ENCODE measurements at places on chromosomes 3 and 15.

- no peak for DNase-seq
Measured at GRCh38 chr3:40470701-40471100, 6.2 kb upstream of the ZNF619 start.

GRCh38 chr15:64883997-64884511 lies 27.6 kb upstream of the ANKDD1A start:
- no peak for DNase-seq

GRCh38 chr15:52727815-52728214 lies 48.6 kb upstream of the ATOSA start:
- DNase-seq, result no peak

GRCh38 chr3:168858327-168858726 lies 762.6 kb upstream of the GOLIM4 start:
- no peak for DNase-seq

GRCh38 chr3:11136116-11136515 lies 18.2 kb upstream of the HRH1 start:
- no peak for DNase-seq

DNA sequence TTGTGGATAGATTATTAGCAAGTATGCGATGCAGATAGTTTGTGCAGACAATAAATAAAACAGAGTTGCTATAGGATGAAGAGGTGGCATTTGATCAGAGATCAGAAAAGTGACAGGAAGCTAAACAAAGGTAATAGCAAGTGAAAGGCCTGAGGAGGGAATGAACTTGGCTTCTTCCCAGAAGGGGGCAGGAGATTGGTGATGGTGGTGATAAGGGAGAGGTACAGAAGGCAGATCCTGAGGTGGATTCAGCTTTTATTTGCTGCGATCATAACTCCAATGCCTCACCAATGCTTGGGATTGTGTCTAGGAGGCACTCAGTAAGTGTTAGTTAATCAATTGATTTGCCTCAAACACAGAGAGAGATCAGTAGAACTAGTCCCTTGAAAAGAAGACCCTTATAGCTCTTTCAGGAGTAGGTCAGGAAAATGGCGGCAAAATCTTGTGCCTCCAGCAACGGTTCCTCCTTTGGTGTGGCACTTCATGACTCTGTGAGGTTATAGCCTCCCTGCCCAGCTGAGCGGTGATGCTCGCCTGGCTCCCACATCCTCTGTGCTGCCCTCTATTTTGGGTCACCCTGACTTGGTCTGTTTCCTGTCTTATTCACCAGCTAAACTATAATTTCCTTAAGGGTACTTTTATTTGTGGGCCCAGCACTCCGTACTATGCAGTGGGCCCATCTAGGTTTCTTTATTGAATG lies 37.5 kb downstream of the TGFBR2 start:
- no peak for DNase-seq

DNA sequence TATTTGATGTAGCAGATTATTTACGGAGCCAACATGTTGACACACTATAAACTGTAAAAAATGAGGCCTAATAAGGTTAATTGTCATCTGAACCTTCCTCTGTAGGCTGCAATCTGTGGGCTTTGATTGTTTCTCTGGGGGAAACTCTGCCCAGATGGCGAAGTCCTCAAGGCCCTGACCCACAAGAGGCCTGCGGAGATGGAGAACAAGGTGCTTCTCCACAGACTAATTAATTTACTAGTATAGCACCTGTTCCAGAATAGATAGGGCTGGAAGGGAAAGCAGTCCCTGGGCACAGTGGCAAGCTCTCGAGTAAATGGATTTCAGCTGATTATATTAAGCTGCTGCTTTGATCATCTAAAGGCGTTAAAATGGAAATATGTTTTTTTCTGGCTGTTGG lies 338.8 kb upstream of the DNAJC19 start:
- DNase-seq, result no peak

GRCh38 chr3:47009225-47010110 lies 30.0 kb downstream of the NBEAL2 start:
- peak; percentile 89 for DNase-seq

GRCh38 chr3:153614563-153614962 lies 452.5 kb downstream of the RAP2B start:
- DNase-seq, result no peak

DNA sequence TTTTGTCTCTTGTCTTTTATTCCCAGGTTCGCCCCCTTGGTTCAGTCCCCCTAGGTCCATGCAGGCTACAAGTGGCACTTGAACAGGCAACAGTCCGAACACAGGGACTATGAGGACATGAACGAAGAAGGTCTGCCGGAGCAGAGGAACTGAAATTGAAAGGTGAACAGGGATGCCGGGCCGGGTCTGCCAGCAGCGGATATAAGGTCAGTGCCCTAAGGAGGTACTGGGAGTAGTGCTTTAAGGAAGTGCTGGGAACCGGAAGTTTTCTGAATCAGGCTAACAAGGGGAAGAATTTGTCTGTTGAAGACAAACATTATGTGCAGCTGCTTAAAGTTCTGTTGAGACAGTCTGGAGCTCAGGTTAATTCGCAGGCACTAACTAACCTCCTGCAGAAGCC lies 46.8 kb downstream of the LSM3 start:
- DNase-seq, result no peak

DNA sequence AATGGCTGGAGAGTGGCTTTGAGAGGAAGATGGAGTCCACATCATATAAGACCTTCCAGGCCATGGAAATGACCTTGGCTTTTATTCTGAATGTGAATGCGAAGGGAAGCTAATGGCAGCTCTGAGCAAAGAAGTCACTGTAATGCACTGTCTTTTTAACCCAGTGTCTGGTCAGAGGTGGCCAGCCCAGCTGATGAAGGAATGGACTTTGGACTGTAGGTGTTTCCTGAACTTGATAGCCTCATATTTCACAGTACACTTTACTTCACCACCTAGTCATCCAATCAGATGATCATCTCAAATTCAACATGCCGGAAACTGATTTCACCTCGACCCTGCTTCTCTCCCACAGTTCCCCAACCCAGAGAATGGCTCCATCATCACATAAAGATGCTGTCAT lies 33.4 kb downstream of the DCLK3 start:
- no peak for DNase-seq

DNA sequence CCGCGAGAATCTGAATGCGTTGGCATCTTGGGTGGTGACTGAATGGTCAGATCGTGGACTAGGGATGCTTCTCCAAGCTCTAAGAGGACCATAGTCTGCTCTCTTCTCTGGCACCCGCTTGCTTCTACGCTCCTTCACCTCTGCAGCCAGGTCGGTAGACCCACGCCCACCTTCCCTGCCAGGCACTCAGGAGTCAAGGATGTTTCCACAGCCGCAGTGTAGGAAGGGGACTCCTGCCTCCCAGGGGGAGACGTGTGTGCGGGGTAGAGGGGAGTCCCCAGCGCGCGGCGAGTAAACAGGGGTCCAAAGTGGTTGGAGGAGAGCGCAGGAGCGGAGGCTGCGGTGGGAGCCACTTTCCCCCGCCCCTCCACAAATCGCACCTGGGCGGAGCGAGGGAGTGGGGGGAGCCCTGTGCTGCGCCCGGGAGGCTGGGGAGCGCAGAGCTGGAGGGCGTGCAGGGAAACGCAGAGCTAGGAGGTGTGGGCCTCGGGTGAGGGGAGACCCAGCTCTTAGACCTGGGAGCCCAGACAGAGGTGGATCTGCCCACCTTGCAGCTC lies 1.7 kb downstream of the LRRC3B start:
- peak; percentile 76 for DNase-seq

DNA sequence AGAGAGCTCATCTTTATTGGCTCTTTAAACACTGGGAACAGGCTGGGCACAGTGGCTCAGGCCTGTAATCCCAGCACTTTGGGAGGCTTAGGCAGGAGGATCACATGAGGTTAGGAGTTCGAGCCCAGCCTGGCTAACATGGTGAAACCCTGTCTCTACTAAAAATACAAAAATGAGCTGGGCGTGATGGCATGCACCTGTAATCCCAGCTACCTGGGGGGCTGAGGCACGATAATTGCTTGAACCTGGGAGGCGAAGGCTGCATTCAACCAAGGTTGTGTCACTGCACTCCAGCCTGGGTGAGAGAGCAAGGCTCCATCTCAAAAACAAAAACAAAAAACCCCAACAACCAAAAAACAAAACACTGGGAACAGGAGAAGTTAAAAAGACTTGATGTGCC lies 72.1 kb downstream of the CHAC1 start:
- DNase-seq, result no peak

GRCh38 chr3:58150810-58151199 lies 60.0 kb downstream of the DNASE1L3 start:
- no peak for DNase-seq

DNA sequence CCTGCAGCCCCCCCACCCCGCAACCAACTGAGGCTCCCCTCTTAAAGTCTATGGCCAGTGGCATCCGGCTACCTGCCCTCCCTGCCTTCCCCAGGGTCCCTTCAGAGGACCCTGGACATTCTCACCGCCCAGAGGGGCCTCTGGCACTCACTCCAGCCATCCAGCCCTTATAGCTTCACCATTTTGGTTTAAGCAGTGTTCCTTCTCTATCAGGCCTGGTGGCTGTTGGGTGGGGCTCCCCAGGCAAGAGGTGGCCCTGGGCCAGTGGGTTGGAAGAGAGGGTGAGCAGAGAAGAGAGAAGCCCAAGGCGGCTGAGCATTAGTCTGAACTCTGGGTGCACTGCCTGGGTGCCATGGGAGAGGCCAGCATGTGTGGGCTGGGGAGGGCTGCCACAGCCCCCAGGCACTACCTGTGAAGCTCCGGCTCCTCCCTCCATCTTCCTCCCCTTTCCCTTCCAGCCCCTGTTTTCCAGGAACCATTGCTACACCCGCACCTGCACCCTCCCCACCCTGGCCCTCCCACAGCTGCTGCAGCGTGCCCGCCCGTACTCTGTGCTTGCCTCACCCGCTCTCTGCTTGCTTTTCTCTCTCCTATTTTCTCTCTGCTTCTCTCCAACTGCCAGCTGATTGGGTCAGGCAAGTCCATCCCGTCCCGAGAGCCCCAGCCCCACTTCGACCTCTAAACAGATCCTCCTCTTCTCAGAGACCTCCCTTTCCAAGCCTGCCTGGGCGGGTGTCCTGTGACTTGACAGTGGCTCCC lies 168.2 kb downstream of the TBC1D2B start:
- DNase-seq, result no peak

DNA sequence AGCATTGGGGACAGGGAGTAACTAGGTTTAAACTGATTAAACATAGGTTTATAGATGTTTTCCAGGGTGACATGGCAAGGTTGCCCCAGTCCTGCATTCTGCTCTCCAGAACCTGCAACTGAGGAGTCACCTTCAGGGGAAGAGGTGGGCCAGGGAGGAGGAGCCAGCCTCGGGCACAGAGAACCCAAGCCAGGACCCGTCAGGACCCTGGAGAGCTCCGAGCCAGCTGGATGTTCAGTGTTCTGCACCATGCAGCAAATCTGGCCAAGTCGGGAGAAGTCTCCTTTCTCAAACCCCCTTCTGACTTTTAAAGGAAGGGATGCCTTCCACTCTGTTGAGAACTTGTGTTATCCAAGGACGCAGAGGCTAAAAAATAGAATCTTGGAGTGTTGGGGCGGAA lies 62.1 kb upstream of the SLC6A11 start:
- DNase-seq, result peak; percentile 87

DNA sequence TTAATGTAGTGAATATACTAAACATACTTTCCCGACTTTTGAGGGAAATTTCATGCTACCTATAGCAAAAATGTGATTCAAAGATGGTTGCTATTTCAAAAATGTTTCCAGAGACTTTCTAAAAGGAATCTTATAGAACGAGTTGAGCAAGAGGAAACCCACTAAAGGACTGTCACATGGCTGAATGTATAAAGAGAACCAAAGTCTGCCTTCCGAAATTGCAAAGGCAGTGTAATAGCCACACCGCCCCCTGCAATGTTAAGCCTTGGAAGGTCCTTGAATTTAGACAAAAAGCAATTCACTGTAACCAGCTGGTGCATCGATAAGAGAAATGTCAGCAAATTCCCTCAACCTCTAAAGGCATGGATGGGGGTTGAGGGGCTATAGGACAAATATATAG lies 142.8 kb downstream of the CHL1 start:
- DNase-seq, result peak; percentile 49

GRCh38 chr15:57320631-57321220 lies 55.6 kb upstream of the CGNL1 start:
- DNase-seq, result no peak

- DNase-seq, result no peak
Measured at GRCh38 chr3:54355800-54356199, 233.4 kb downstream of the CACNA2D3 start.

GRCh38 chr3:22475665-22476240 lies 724.7 kb upstream of the ZNF385D start:
- DNase-seq, result no peak

DNA sequence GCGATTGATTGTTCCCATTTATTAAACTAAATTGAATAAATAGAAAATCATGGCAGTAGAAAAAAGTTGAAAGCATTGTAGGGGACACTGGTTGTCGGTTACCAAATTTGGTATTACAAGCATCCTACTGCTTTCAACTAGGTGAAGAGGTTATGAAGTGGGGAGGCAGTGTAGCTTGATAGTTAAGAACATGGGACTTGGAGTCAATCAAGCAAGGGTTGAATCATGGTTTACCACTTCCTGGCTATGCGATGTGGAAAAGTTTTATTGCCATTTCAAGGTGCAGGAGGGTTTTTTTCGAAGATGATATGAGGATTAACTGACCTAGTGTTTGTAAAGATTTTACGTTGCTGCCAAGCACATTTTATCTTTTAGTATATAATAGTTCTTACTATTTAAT lies 318.2 kb upstream of the KCNH8 start:
- DNase-seq, result no peak

DNA sequence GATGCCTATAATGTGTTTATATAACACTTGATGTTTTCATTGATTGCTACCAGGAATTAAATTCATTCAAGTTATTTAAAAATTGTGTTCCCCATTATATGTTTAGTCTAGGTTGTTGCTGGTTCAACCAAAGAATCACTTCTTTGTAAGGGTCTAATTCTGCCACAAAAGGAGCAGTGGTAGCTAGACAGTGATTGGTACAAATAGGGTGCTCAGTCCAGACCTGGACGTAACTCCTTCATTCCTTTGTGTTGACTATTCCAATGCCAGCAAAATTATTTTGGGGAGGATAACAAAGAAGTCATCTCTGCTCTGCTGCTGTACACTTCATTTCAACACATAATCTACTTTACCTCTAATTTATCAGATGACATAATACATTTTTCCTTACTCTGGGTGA lies 1.2 kb downstream of the CHMP2B start:
- no peak for DNase-seq

- no peak for DNase-seq
Measured at GRCh38 chr15:78684657-78685056, 43.6 kb upstream of the CHRNB4 start.

DNA sequence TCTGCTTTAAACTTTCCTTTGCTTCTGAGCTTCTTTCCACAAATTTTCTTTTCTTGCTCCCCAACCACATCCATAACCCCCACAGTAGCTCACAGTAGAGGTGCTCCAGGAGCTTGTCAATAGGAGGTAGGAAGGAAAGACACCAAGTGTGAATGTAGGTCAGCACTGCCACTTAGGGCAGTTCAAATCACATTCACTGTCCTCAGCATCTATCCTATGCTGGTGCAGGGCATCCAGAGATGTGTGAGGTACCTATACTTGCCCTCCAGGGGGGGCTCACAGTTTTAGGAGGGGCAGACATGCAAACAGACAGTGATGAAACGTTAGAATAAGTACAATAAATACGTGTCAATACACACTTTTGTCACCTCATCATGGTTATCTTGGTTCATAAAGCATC lies 1.5 kb upstream of the SPSB4 start:
- DNase-seq, result peak; percentile 73

- DNase-seq, result no peak
Measured at GRCh38 chr3:177778633-177779032, 581.4 kb upstream of the TBL1XR1 start.

- DNase-seq, result no peak
Measured at GRCh38 chr15:63112871-63113270, 8.8 kb upstream of the LACTB start.

GRCh38 chr3:13157986-13158385 lies 84.8 kb upstream of the IQSEC1 start:
- DNase-seq, result no peak
